ENCODE measurements at places on chromosomes 5 and 9.

DNA sequence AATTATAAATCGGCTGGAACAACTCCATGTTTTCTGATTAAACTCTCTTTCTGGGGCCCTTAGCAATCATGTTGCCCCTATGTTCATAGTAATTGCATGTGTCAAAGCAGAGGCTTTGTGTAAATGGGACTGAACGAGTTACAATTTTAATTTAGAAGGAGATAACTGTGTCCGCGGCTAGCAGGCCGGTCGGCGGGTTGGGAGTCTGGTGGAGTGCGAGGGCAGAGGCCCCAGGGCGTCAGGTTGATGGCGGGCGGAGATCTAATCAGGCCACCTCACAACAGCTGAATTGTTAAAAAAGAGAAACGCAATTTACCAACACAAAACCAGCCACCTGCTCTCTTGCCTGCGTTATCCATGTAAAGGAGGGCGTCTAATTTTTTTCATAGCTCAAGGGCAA lies 134.9 kb upstream of the LPCAT1 start:
- no peak for DNase-seq

- DNase-seq = no peak
Measured at GRCh38 chr9:96195541-96195940, 106.4 kb downstream of the HSD17B3 start.

DNA sequence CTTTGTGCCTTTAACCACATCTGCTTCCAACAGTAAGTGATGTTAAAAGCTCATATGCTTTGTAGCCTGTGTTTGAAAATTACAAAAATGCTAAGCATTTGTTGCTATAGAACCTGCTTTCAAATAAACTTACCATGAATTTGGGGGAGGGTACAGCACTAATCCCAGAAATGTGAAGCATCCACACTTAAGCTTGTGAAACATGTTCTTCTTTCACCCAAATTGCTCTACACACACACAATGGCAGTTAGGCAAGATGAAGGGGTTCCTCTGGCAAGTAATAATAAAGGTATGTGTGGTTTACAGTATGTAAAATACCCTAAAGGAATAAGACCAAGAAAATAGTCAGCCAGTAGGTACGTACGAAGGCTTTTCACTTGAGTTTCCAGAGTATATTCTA lies 165.6 kb downstream of the SMARCA2 start:
- DNase-seq = no peak

GRCh38 chr9:31916591-31917241 lies 467.7 kb upstream of the ACO1 start:
- DNase-seq = no peak

DNA sequence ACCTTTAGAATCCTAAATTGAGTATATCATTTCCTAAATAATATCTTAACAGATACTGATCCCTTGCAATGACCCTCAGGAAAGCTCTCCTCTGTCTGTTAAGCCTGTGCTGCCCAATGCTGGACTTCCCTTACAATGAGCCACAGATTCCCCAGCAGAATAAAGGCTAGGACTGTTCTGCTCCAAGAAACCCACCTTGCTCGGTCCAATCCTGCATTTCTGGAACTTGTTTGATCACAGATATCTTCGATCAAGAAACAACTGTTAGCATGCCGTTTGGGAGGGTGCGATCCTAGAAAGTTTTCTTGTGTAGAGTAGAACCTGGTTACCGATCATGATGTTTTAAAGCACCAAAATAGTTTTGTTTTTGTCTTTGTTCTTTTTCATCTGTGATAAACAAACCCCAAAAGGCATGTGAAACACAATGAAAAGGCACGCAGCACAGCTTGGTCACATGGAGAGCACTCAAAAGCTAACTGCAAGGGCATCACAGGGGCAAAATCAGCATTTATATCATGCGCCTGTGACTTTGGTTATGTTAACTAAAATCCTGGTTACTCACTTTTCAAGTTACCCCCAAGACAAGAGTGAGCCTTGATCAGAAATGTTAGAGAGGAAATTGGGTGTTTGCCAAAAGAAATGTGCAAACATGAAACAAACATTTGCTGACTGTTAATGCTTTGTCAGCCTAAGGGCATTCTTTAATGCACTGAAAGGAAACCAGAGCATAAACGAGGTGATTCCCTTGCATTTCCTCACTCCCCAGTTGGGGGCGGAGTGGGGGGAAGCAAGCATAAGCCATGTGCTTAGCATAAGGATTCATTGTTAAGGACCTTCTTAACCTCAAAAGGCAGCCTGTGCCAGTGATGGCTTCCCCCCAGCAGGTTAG lies 61.9 kb upstream of the ADAMTS16 start:
- DNase-seq = no peak

DNA sequence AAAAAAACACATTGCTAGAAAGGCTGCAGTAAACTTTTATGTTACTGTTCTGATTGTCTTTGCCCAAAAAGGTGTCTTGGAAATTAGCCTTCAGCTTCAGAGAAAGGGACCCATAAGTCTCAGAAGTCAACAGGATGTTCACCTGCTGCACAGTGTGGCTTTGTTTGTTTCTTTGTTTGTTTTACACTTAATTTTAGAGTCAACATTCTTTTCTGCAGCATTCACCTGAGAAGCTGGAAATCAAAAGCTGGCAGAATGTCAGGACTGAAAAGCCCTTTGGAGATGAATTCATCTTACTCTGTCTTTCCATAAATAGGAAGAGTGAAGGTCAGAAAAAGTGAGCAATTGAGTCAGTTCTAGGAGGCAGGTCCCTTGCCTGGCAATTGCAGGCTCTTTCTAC lies 170.0 kb downstream of the PAPPA start:
- no peak for DNase-seq

GRCh38 chr9:130938652-130939404 lies at the start of gene FIBCD1:
Gene FIBCD1 (minus strand): TSS chr9:130939247. CDS start chr9:130938607, 640 bp downstream.
- DNase-seq = no peak

GRCh38 chr9:69421908-69422801 lies 97.1 kb downstream of the ENTREP1 start:
- DNase-seq = peak; percentile 74

DNA sequence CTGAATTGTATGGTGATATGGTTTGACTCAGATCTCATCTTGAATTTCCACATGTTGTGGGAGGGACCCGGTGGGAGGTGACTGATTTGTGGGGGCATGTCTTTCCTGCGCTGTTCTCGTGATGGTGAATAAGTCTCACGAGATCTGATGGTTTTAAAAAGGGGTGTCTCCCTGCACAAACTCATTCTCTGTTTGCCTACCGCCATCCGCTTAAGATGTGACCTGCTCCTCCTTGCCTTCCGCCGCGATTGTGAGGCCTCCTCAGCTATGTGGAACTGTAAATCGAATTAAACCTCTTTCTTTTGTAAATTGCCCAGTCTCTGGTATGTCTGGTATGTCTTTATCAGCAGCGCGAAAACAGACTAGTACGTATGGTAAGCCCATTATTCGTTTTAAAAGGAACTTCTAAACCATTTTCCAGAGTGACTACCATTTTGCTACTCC lies 48.7 kb downstream of the SLC36A1 start:
- DNase-seq = no peak

All from testis (tissue), 5 donors.